ENCODE measurements at places on chromosomes 3 and 15. TPM values are rescaled to one million over a fixed set of nuclear protein-coding genes. Genes with fewer than 3 reads are reported as not detected.

Gene CP
- 7.0 TPM for total RNA-seq

Gene GOLGA8M
- total RNA-seq = not detected

Gene ARNT2
- 13.2 TPM for total RNA-seq

Gene SKOR1
- total RNA-seq = 0.06 TPM

Gene SETMAR
- total RNA-seq = 8.5 TPM

Gene UBA7
- total RNA-seq = 0.54 TPM

Gene MORC1
- total RNA-seq = not detected

Gene XRN1
- 6.0 TPM for total RNA-seq

Gene GPR171
- total RNA-seq = not detected

Gene SOX14
- not detected for total RNA-seq

Gene ARL14
- 0.93 TPM for total RNA-seq

Gene MEF2A
- total RNA-seq = 16.2 TPM

Gene EPHB3
- 0.23 TPM for total RNA-seq

Gene SYNPR
- total RNA-seq = not detected

Gene SERPINI2
- total RNA-seq = not detected

Gene FAM174B
- total RNA-seq = 8.2 TPM

Gene C2CD4A
- not detected for total RNA-seq

Gene MYH15
- total RNA-seq = 0.16 TPM

Gene WDR93
- total RNA-seq = 0.64 TPM

Gene HDAC11
- 7.8 TPM for total RNA-seq

Gene ATP1B3
- total RNA-seq = 218 TPM

Gene ERICH6
- total RNA-seq = not detected

Gene CAV3
- total RNA-seq = not detected

Gene LTK
- 0.20 TPM for total RNA-seq

Gene CCR1
- not detected for total RNA-seq

Gene TPRG1
- total RNA-seq = 0.38 TPM

Gene POPDC2
- total RNA-seq = 0.18 TPM

Gene GOLGA6L10
- 0.59 TPM for total RNA-seq

Gene UACA
- total RNA-seq = 33.8 TPM

Gene XCR1
- not detected for total RNA-seq

Gene DNAH12
- total RNA-seq = not detected

Gene ECE2
- total RNA-seq = not detected

Gene C3orf49
- not detected for total RNA-seq

Gene PIGZ
- total RNA-seq = 1.2 TPM

Gene TRANK1
- total RNA-seq = 1.4 TPM

Gene ONECUT1
- total RNA-seq = 0.51 TPM

Gene PLS1
- 12.2 TPM for total RNA-seq

Gene ARIH1
- total RNA-seq = 82.1 TPM
